ENCODE measurements at places on chromosomes 1 and 21.

DNA sequence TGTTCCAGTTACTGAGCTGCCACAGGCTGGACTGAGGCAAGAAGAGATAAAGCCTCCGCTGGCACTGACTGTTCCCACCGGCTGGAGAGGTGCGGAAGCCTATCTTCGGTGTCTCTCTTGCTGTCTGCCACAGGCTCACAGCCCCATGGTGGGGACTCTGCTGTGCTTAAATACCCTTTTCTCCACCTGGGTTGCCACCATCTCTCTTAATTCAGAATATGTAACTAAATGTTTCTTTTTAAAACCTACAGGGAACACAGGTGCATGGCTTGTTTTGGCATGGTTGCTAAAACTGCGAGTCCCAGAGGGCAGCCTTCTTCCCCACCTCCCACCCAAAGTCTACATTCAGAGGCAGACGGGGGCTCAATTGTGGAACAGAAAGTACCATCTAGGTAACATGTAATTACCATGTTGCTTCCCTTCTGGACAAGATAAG is 8.1 kb upstream of the LBR start:
- DNase-seq: no peak

GRCh38 chr1:109322974-109323373 is 16.2 kb upstream of the MYBPHL start:
- no peak for DNase-seq

- DNase-seq: no peak
These were observed 587.5 kb upstream of the NEGR1 start for GRCh38 chr1:72869873-72870272.

- DNase-seq: no peak
These were observed 35.5 kb downstream of the EPHA2 start for GRCh38 chr1:16120407-16120806.

DNA sequence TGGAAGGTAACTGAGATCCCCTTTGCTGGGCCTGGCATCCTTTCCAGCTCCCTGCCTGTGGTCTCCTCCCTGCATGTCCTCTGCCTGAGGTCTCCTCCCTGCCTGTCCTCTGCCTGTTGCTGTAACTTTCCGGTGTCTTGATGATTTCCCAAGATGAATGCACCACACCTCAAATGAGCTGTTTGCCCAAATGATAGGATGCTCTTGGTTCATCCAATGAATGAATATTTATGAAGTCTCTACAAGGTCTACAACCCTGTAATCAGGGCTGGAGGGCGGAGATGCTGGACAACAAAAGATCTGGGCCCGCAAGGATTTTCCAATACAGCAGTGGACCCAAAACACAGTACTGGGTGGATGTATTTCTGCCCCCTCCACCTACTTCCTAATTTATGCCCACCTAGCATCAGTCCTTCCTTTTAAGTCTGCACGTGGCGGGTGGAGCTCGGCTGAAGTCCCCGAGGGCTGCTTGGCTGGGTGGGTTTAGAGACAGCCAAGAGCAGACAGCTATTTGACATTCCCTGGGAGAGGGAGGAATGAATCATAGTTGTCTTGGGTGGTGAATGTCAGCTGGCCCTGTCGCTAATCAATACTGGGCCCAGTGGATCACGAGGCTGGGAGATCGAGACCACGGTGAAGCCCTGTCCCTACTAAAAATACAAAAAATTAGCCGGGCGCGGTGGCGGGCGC is 60.3 kb upstream of the GRHL3 start:
- DNase-seq: no peak

GRCh38 chr1:150558303-150558704 is 9.1 kb downstream of the ADAMTSL4 start:
- DNase-seq: no peak

GRCh38 chr1:85583611-85584263 is 3.2 kb downstream of the CCN1 start:
- DNase-seq: no peak

GRCh38 chr1:98104289-98104688 is 183.5 kb upstream of the DPYD start:
- no peak for DNase-seq

Measured in inflammatory macrophage treated with lipopolysaccharide for 1 hour (primary cell).